Stimulated activated CD8-positive, alpha-beta memory T cell treated with anti-CD3 and anti-CD28 coated beads, Interleukin-7, amount 100 ng/mL, for 4 hours (primary cell): ENCODE measurements at places on chromosomes 6 and 20.

DNA sequence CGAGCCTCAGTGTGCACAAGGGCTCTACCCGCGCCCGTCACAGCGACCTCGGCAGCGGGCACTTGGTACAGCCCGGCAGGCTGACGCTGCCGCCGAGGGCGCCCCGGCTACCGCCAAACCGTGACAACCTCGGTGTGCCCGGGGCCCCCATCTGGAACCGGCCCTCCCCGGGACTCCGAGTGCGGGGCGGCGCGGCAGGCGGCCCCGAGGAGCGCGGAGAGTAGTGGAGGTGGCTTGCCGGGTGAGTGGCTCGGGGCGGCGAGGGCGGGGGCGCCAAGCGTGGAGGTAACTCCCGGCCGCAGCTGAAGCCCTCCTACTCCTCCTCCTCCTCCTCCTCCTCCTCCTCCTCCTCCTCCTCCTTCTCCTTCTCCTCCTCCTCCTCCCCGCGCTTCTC, at the start of gene ISM1:
Gene ISM1, plus strand, starts transcription at position 371 of the 394 bp plus-strand sequence. CDS start 503 bp downstream, outside the sequence.
- peak; percentile 34 for DNase-seq

DNA sequence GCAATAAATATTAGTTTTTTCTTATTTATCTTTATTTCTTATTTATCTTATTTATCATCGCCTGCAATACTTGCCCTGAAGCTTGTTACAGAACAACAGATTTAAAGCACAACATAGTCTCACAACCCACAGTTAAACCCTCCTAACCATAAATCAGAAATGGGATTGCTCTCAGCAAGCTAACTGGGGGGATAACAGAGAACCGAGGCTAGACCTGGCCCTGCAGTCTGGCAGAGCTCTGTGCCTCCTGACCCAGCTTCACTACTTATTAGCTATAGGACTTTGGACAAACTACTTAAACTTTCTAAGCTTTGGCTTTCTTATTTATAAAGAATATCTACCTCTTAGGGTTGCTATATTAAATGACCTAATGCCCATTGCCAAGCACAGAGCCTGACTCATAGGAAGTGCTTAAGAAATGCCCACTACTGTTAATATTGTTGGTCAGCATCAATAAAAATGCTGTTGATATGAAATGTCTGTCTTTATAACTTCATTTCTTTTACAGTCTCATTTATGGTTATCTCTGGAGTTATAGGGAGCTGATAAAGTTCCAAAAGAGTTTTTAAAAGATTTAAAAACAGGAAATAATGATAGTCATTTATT, 87.9 kb upstream of the BEND6 start:
- DNase-seq, result no peak

GRCh38 chr20:1577906-1578305, 20.4 kb upstream of the SIRPD start:
- DNase-seq, result no peak

- no peak for DNase-seq
Measured at GRCh38 chr6:156917213-156917612, 140.0 kb downstream of the ARID1B start.

DNA sequence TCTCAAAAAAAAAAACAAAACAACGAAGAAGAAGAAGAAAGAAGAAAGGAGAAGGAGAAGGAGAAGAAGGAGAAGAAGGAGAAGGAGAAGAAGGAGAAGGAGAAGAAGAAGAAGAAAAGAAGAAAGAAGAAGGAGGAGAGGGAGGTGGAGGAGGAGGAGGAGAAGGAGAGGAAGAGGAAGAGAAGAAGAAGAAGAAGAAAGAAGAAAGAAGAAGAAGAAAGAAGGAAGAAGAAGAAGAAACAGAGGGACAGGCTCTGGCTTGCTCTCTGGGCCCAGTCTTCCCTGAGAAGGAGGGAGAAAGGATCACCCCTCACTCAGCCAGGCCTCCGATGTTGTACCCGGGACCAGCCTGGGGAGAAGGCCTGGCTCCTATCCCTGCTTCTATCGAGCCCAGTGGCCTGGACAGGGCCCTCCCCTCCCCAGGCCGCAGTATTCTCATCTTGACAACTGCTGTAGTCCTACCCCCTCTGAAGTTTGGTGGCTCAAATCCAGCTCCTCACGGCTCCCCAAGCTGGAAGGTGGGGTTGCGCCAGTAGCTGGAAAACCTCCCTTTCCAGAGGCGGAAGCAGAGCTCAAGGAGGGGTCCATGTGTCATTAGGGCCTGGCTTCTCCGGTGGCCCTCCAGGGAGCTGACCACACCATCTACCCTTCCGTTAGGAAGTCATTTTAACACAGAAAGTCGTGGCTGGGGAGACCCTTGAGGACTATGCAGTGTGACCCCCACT, 18.9 kb downstream of the C6orf132 start:
- no peak for DNase-seq

DNA sequence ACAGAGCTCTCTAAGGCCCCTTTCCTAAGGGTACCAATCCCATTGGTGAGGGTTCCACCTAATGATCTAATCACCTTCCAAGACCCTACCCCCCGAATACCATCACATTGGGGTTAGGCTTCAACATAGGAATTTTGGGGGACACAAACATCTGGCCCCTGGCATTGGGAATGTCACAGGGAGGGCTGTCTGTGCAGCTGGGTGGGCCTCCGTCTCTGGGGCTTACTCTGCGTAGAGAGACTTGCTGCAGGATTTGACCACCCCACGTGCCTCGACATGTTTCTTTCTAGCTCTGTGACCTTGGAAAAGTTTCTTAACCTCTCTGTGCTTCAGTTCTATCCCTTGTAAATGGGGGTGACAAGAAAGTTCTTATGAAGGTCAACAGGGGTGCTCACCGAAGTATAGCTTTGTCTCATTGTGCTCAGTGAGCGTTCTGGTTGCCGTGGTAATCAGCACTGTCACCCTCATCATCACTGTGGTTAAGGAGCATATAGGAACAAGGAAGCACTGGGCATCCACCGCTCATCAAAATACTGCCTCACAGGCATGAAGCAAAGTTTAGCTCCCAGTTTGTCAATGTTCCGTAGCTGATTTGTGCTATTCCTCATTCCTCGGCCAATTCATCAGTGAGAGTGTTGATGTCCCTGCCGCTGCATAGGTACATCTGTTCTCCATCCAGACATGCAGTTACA, 152.8 kb downstream of the SYCP2 start:
- no peak for DNase-seq

DNA sequence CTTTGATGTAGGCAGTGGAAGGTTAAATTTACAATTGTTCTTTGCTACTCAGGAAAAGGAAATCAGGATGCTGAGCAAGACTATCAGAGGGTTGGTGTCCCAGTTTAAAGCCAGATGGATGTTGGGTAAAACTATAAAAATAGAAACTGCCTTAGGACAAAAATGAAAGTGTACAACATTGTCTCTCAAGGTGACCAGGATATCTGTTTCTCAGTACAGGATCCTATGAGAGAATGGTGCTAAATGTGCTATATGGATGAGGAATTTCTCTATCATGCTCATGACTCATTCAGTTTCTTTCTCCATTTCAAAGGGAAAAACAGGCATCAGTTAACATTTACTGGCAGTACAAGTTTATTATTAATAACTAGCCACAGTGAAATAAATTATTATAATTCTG, 534.2 kb upstream of the GJE1 start:
- no peak for DNase-seq

- DNase-seq, result peak; percentile 40
Measured at GRCh38 chr20:62652041-62652893, 10.0 kb downstream of the SLCO4A1 start.

- DNase-seq, result no peak
Measured at GRCh38 chr6:85672623-85673022, 29.9 kb upstream of the SYNCRIP start.

DNA sequence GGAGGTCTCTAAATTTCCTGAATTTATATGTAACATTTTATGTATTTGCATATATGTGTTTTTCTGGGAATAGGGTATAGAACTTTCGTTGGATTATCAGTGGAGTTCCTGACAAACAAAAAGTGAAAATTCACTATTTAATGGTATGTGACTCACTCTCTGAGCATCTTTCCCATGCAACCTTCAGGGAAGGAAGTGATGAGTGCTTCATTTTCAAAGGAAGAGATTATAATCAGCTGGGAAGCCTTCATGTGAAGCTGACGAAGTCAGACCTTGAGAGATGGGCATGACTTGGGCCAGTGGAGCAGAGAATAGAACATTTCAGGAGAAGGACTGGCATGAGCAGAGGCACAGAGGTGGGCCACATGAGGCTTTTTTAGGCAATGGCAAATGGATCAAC, 72.7 kb downstream of the FAXC start:
- DNase-seq, result no peak

GRCh38 chr20:18323705-18324104, 35.4 kb downstream of the ZNF133 start:
- no peak for DNase-seq

DNA sequence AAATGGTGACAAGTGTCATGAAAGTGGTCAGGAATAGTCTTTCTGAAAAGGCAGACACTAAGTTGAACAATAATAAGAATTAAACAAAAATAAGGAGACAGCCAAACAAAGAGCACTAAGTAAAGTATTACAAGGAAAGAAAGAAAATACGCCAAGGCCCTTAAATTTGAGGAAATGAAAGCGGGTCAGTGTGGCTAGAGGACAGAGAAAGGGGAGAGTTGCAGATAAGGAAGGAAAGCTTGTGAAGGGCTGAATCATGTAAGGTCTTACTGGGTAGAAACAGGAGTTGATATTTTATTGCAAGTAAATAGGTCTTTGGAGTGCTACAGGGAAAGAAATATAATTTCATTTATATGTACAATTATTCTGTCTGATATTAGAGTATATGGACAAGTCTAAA, 732.1 kb downstream of the EPHA7 start:
- DNase-seq, result no peak

DNA sequence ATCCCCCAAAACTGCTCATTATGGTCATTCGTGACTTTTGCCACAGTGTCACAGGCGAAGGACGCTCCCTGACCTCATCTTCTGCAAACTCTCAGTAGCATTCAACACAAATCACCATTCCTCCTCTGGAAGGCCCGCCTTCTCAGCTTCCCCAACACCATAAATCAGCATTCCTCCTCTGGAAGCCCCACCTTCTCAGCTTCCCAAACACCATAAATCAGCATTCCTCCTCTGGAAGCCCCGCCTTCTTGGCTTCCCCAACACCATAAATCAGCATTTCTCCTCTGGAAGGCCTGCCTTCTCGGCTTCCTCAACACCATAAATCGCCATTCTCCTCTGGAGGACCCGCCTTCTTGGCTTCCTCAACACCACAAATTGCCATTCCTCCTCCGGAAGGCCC, 288.0 kb upstream of the AGPAT4 start:
- no peak for DNase-seq

DNA sequence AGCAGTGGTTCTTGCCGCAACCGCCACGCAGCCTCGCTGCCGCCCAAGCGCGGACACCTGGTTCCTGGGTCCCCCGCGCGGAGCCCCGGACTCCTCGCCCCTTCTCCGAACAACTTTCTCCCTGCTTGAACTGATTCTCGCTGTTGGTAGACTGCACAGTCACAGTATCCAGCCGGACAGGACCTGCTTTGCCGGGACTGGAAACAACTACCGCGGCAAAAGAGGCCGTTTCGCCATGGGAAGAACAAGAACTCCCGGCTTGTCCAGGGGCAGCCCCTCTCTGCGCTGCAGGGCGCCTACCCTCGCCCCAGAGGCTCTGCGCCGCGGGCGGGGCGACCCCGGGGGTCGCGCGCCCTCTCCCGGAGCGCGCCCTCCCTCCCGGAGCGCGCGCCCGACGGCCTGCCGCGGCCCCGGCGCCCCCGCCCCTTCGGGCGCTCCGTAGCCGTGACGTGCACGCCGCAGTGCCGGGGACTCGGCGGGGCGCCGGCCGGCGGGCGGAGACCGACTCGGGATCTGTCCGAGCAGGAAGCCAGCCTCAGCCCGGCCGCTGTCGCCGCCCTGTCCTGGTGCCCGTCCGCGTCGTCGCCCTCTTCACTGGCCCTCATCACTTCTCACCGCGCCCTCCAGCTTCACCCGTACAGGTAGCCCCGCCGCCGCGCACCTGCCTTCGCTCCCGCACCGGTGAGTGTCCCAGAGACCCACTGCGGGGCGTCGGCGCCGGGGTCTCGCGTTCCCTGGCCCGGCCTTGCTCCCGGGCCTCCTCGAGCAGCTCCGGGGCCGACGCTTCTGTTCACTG, at the start of gene MYO6:
Gene MYO6, plus strand, starts transcription at position 497 of the 796 bp plus-strand sequence. CDS start 68,309 bp downstream, outside the sequence.
- peak; percentile 37 for DNase-seq

- no peak for DNase-seq
Measured at GRCh38 chr6:123527406-123527805, 109.3 kb downstream of the TRDN start.

DNA sequence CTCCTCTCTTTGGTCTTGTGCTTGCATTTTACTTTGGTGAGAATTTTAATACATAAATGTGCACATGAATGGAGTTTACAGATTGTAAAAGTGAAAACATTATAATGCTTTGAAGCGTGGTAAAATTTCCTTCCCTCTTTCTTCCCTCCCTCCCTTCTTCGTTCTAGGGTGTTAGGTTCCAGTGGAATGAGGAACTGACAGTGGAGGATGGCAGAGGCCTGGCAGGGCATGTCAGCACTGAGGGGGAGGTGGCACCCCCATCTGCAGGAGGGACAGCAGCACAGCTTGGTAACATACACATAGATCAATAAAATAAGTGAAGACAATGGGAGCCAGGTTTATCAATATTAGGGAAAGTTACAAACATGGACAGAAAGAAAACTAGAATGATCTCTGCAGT, 47.5 kb downstream of the RNASET2 start:
- no peak for DNase-seq

- no peak for DNase-seq
Measured at GRCh38 chr6:170231293-170232185, 59.3 kb downstream of the DLL1 start.

- DNase-seq, result no peak
Measured at GRCh38 chr6:119484598-119484997, 135.0 kb upstream of the MAN1A1 start.

DNA sequence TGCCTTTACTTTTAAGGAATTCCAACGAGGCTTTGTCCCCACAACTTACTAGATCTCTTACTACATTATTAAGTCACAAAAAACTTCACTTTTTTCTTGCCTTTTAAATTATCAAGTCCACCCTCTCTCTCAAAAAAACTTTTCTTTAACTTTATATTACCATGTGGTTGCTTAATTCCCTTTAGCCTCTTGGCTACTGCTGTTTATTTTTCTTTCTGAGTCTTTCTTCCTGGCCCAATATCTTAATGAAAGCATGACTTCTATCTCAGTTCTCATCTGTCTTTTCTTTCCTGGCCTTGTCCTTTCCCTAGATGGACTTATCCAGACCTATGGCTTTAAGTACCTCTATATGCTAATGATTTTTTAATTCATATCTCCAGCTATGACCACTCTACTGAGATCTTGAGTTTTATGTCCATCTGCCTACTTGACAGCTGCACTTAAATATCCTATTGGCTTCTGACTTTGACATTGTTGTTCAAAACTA, 710.5 kb downstream of the RFPL4B start:
- DNase-seq, result no peak

GRCh38 chr20:57849121-57849520, 139.3 kb upstream of the PMEPA1 start:
- DNase-seq, result no peak
